ENCODE measurements at places on chromosomes 5 and 9.
A peak's percentile ranks its signal among the peaks of the same experiment; 100 is the strongest.

GRCh38 chr5:93151121-93151520 is 429.9 kb downstream of the NR2F1-AS1 start:
- DNase-seq = no peak

GRCh38 chr9:33257276-33257675 is 7.2 kb downstream of the BAG1 start:
- DNase-seq = no peak

DNA sequence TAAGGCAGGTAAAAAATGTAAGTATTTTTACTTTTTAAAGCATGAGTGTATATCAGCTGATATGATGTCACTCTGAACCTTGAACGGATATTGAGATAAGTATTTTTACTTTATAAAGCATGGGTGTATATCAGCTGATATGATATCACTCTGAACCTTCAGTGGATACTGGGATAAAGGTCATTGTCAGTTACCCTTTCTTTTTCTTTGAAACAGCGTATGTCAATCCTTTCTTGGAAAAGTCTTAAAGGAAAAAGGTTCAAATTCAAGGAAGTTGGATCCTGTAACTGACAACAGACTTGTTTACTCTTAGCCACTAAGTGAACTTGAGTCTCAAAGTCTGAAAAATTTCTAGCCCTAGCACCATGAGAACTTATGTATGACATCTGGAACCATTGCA is 61.7 kb upstream of the IFNK start:
- no peak for DNase-seq

- no peak for DNase-seq
Observed at GRCh38 chr9:101995231-101995630, 256.8 kb upstream of the GRIN3A start.

- no peak for DNase-seq
Observed at GRCh38 chr9:128429513-128430086, 8.9 kb downstream of the CERCAM start.

DNA sequence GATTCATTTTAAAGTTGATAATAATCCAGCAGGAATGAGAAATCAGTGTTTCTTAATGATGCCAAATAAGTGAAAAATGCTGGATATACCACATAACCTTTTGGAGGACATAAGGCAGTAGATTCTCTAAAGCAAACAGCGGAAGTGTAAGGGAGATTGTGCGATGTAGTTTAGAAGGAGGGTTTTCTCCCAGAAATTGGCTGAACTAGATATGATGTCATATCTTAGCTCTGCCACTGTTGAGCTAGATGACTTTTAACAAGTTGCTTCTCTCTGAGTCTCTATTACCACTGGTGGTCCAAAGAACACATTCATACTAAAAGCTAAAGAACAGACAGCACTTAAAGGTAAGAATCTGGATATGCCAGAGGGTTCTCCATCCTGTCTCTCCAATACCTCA is 107.0 kb downstream of the NR6A1 start:
- DNase-seq = no peak

GRCh38 chr5:149265597-149265996 is 6.1 kb upstream of the AFAP1L1 start:
- DNase-seq = peak; percentile 78

DNA sequence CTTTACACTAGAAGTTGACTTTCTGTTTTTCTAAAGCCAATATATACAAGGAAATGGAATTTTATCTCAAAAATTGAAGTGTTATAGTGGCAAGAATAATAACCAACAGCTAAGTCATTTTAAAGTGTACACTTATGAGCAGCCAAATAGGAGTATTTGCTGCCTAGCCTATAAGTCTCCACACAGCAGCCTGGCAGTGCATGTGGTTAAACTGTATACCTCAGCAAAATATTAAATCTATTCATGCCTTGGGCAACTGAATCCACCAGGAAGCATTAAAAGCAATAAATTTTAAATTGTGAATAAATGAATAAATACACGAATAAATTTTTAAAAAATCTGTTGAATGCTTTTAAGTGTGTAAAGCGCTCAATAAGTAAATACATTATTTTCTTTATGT is 432.4 kb upstream of the RORB start:
- no peak for DNase-seq

GRCh38 chr9:85478847-85479246 is 262.9 kb downstream of the AGTPBP1 start:
- no peak for DNase-seq

DNA sequence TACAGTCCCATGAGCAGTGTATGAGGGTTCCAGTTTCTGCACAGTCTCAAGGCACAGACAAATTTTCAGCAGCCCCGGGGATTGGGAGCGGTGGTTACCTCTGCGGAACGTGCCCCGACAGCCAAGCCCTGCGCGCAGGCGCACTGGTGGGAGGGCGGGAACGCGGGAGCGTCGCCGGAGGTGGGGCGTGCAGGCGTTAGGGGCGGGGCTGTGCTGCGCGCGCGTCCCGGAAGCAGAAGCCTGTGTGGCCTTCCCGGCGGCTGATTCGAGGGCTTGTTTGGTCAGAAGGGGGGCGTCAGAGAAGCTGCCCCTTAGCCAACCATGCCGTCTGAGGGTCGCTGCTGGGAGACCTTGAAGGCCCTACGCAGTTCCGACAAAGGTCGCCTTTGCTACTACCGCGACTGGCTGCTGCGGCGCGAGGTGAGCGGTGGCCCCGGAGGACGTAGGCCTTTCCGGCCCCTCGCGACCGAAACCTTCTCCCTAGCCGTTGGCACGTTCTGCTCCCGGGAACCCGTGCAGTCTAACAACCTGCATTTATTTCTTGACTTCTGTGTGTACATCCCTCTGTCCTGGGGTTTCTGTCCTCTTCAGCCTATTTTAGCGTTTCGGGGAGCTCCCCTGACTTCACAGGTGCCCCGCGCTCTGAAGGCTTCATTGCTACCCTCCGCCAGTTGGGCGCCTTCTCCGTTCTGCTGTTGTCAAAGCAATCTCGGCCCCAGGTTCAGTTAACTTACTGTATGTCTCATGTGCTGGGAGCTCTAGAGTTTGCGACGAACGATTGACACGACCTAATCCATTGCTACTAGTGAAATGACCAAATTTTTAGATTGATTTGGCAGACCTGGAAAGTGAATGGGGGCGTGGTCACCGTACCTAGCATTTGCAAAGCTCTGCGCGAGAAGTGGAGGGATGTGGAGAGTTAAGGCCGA is at the start of gene GLE1:
GLE1 (plus strand) TSS at position 235 of the 929 bp plus-strand sequence; CDS start at position 322, 87 bp downstream.
- DNase-seq = peak; percentile 100

GRCh38 chr5:78377056-78377717 is 16.8 kb downstream of the SCAMP1 start:
- peak; percentile 28 for DNase-seq

- no peak for DNase-seq
Observed at GRCh38 chr9:16352791-16353401, 517.6 kb downstream of the BNC2 start.

GRCh38 chr9:761793-762560 is 79.5 kb upstream of the DMRT1 start:
- DNase-seq = no peak

DNA sequence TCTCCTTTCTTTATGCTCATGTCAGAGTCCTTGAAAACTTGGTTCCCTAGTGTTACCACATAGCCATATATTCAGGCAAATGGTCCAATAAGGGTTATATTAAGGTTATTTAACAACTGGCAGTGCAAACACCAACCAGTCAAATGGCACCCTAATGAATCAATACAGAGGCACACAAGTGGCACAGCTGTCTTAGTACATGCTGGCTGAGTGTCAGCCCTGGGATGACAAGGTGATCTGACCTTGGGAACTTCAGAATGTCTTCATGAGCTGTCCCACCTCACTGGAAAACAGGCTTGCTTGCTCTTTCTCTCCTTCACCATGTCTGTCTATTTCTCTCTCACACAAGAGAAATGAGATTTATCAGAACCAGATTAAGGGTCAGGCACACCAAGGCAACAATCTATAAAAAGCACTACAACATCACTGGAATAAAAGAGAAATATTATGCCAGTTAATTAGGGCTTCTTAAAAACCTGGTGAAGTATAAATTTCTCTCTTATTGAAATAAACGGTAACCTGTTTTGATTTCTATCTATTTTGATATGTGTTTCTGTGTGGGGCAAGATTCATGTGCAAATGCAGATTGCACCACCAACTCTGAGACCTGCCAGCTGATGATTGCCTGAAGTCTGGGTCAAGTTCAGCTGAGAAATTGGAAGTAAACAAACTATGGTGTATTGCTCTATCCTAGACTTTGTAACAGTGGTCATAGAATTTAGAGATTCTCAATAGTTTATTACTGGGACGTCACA is 140.7 kb downstream of the SREK1 start:
- DNase-seq = no peak

DNA sequence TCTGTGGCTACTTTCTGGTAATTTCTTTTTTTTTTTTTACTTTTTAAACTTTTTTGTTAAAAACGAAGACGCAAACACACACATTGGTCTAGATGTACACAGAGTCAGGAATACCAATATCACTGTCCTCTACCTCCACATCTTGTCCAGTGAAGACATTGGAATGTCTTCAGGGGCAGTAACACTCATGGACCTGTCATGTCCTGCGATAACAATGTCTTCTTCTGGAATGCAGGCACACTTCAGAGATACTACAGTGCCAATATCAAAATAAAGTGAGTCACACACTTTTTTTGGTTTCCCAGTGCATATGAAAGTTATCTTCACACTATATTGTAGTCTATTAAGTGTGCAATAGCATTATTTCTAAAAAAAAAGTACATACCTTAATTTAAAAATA is 175.9 kb downstream of the ARRDC3 start:
- no peak for DNase-seq

- DNase-seq = peak; percentile 58
Observed at GRCh38 chr5:17343675-17344074, 126.2 kb downstream of the BASP1 start.

- DNase-seq = peak; percentile 50
Observed at GRCh38 chr9:37730256-37730655, 23.3 kb upstream of the TRMT10B start.

DNA sequence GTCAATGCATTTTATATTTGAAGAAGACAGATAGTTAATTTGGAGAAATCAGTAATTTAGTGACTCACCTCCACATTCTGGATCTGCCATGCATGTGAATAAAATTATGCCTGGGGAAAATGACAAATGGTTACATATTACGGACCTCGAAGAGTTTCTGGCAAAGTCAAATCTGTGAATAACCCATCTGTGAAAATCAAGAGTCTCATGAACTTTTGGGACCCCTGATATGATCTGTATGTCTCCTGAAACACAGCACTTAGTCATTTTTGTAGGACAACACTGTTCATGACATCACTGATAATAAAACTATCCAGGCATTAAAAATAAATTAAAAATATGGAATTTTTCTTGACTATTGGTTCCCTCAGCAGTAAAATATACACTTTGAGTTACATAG is 584.5 kb downstream of the TLE4 start:
- no peak for DNase-seq

GRCh38 chr9:77251050-77251449 is 73.7 kb downstream of the VPS13A start:
- no peak for DNase-seq

DNA sequence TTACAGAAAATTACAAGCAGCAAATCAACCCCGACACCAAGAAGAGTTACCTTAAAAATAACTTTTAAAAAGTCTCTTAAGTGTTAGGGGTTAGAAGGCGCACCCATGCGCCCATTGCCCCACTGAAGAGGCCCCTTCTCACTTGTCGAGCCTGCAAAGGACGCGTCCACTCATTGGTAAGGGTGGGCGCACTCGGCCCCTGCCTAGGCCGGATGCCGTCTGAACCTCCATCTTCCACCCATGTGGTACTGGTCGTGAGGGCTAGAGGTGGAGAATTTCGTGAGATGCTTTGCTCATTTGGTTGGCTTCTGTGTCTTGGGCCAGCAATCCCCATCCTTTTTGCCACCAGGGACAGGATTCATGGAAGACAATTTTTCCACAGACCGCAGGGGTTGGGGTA is 27.5 kb upstream of the LRRC14B start:
- DNase-seq = no peak

- no peak for DNase-seq
Observed at GRCh38 chr9:113817171-113817570, 58.9 kb upstream of the ZNF618 start.

DNA sequence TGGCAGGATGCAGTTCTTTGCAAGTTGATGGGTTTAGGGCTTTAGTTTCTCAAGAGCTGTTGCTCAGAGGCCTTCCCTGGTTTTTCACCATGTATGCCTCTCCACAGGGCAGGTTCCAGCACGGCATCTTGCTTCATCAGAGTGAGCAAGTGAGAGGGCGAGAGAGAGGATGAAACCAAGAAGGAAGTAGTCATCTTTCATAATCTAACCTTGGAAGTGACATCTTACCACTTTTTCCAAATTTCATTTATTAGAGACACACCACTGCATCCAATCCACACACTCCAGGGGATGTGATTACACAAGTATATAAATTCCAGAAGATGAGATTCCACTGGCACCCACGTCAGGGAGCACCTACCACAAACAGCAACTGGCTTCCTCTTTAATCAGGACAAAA is 294.4 kb downstream of the MARCHF11 start:
- DNase-seq = peak; percentile 30

- DNase-seq = no peak
Observed at GRCh38 chr9:98327249-98327561, 71.8 kb upstream of the TBC1D2 start.

Data from AG20443 (cell line).